ENCODE measurements at places on chromosomes 1 and 21.

GRCh38 chr1:219812086-219812485 lies 116.3 kb downstream of the SLC30A10 start:
- peak; percentile 58 for DNase-seq

DNA sequence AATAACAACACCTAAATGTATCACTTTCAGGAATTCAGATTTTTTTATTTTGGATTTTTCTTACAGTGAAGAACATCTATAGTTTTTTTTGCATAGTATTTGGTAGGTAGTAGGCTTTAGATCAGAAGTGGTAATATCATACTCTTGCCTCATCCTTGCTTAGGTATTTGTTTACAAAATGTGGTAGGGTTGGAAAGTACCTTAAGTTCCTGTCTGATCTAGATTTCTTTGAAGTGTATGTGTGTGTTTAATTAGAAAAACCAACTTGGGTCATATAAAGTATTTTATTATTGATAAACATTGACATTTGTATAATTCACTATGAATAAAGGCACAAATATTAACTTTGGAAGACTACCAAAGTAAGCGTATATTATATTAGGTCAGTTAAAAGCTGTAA lies 85.3 kb upstream of the GPR88 start:
- DNase-seq = no peak

DNA sequence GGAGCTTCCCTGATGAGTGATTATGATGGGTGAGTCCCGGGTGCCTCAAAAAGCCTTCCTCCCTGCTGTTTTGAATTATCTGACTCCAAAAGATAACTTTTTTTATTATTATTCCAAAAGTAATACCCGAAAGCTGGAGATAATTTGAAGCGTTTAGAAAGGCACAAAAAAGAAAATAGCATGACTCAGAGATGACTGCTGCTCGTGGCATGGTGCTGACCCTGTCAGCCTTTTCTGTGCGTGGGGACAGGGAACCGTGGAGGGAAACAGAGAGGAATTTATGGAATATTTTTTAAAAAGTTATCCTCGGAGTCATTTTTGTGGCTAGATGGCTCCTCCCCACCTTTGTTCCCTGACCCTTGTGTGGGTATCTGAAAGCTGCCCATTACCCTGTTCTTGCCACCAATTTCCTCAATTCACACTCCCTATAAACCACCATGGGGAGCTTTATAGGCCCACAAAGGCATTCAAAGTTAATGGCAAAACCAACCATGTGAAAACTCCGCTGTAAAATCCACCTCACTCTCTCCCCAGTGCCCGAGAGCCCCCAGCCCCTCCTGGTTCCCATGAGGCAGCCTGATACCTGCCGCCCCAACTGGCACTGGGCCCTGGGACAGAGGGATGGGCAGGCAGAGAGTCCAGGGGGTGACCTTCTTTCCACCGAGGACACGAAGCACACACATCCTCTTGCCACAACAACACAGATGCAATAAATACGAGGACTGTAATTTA lies 37.5 kb downstream of the IGSF21 start:
- no peak for DNase-seq

DNA sequence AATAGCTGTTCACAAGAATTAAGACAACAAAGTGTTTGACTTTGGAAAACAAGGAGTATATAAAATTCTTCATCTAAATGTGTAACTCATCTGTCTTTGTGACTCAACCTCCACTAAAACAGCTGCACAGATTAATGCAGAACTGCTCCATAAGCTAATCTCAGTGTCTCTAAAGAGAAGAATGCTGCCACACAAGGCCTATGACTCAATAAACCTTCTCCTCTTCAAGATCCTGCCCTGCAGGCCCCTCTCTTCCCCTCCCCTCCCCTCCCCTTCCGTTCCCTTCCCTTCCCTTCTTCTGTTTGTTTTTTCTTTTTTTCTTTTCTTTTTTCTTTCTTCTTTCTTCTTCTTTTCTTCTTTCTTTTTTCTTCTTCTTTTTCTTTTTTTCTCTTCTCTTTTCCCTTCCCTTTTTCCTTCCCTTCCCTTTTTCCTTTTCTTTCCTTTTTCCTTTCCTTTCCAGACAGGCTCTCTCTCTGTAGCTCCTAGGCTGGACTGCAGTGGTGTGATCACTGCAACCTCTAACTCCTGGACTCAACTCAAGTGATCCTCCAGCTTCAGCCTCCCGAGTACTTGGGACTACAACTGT lies 1052.8 kb downstream of the BRINP3 start:
- no peak for DNase-seq

- no peak for DNase-seq
These were observed 11.6 kb downstream of the SELP start for GRCh38 chr1:169618367-169618766.

- DNase-seq = peak; percentile 19
These were observed 1.6 kb upstream of the PFKL start for GRCh38 chr21:44298301-44298700.

DNA sequence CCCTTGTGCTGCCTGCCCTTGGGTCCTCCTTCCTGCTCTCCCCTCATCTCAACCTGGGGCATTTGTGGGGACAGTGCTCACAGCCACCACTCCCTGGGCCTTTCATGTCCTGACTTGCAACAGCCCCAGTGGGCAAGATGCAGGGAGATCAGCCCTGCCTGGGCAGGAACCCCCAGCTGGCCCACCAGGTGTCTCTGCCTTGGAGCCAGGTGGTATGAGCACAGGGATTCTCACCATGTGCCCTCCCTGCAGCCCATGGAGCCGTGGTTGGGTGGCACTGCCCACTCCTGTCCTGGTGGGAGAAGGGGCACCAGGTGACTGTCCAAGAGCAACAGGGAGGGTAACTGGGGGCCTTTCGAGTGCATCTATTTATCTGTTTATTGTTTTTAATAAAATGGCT lies 100.4 kb downstream of the AJAP1 start:
- DNase-seq = peak; percentile 79

DNA sequence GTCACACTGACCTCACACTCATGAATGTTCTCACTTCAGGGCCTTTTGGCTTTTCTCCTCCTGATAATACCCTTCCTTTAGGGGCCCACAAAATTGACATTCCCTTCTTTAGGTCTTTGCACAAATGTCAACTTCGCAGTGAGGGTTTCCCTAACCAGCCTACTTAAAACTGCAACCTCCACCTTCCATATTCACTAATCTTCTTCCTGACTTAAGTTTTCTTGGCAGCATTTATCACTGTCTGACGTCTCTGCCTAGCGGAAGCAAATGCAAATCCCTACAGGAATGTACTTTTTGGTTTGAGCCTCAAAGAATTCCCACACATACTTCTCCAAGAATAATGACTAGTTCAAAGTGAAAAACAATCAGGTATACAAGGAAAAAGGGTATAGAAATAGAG lies 32.8 kb downstream of the INTS7 start:
- no peak for DNase-seq

DNA sequence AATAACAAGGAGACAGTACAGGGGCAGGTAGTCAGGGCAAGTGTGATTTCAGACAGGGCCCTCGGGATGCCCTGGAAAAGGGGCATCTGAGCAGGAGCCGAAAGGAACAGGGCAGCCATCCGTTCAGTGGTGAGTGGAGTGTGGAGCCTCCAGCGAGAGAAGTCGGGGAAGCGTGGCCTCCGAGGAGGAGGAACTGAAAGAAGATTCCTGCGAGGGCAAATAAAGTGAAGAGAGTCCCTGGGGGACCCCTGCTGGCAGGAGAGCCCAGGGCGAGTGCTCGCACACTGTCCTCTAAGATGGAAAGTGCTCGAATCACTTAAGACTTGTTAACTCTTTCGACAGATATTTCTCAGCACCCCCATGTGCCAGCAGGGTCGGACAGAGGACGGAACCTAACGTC lies 3.5 kb upstream of the UTS2 start:
- DNase-seq = no peak

DNA sequence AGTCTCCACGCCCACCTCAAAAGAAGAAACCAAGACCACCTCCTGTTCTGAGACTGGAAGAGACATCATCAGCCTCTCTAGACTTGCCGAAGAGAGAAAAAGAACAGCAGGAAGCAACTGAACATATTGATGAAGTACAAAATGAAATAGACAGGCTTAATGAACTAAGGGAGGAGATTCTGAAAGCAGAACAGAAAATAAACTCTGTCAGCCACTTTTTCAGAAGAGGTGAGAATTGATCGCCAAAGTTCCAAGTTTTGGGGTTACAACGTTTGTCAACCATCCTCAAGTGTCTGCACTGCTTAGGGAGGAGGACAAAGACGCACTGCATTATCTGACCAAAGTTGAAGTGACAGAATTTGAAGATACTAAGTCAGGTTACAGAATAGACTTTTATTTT lies 45.6 kb downstream of the ABL2 start:
- DNase-seq = no peak

DNA sequence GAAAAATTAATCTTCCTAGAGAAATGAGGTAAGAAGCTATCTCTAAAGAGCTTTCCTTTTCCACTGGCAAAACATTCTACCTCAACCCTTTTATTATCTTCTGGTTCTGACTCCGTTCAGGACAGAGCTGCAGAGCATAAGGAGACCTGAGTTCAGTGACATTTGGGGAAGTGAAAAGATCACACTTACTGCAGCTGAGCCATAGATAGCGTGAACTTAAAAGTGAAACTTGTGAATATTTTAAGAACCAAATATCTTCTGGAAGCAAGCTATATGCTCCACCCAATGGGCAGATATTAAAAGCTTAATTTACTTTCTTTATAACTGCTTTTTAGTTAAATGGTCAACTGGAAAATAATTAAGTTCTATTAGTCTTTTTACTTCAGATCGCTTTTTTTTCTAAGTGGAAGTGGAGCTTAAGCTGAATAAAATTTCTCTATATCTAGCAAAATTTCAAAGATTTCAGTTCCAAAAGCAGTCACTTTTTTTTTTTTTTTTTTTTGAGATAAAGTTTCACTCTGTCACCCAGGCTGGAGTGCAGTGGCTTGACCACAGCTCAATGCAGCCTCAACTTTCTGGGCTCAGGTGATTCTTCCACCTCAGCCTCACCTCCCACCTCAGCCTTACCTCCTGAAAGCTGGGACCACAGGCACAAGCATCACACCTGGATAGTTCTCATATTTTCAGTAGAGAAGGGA lies 11.9 kb downstream of the PTPN22 start:
- DNase-seq = no peak

DNA sequence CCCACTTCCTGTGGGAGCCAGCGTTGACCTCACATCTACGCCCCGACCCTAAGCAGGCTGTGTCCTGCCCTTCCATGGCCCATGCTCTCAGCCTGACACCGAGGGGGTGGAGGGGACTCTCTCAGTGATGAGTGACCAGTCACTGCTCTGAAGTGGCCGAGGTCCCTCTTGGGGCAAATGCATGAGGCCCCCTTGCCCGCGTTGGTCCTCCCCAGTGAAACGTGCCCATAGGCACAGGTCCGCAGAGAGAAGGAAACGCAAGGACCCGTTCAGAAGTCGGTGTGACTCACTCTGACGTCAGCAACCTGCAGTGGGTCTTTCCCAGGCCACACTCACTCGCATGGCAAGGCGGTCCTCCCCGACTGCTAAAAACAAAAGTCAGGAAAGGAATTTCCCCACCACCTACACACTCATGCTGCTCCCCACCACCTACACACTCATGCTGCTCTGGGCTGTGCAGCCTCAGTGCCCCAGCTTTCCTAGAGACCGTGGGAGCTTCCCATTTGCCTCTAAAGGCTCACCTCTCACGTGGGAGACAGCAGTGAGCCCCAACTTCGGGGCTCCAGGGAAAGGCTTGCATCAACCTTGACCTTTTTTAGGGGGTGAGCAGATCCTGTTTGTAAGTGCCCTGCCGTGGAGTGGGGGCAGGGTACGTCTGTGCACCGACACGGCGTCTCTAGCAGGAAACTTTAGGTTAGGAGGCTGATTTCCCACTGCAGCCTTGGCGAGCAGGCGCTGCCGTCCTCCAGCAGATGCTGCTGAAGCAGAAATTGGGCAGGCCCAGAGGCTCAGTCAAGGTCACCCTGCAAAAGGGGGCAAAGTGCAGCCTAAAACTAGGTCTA lies 11.4 kb downstream of the UBASH3A start:
- DNase-seq = no peak

DNA sequence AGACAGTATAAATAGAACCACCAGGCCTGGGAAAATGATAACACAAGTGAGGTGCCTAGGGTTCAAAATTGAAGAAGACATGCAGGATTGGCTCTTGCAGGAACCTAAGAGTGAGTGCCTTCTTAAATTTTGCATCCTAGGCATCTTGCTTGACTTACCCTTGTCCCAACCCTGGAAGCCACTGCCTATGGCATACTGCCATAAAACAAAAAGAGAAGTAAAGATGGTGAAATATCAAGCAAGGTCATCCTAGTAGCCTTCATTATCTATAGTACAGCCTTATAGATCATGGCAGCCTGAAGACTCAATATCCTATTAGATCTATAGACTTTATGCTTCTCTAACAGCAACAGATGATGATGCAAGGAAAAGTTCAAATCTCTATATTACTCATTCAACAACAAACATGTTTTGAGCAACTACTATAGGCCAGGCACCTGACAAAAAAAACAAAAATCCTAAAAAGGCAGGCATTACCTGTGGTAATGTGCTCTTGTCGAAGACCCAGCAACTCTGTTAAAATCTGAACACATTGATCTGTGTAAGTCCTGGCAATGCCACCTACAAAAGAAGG lies 6.3 kb downstream of the AP4B1 start:
- no peak for DNase-seq

GRCh38 chr1:15184436-15185241 lies 31.1 kb downstream of the TMEM51 start:
- no peak for DNase-seq

DNA sequence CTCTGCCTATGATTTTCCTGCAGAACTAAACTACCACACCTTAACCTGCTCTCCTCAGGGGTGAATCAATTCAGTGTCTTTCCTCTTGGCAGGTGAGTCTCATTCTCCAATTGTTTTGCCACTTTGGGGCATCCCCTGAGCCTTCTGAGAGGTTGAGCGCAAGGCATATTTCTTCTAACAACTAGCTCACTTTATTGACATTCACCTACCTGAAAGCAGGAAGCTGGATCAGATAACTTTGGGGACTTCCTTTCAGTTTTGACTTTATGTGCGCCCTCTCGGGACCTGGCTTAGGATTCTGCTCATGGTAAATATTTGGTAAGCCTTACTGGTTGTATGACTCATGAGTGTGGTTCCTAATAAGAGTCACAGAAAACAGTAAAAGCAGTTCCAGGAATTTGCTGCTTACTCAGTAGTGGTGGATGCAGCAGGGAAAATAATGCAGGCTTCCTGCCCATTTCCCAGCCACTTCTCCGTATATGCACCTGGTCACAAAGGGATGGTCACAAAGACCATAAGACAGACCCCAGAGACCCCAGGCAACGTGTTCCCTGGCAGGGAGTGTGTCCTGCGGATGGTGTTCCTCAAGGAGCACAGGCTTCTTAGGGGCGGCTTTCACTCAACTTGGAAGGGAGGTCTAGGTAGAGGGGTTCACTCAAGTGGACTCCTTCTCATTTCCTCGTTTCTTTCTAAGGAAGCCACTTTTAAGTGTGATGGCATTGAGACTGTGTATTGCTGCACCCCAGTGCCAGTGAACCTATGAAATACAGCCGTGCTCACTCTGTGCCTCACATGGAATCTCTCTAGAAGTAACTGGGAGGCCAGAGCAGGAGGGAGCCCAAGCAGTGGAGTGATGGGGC lies 22.0 kb upstream of the BATF3 start:
- no peak for DNase-seq

- no peak for DNase-seq
These were observed 125.0 kb upstream of the HOOK1 start for GRCh38 chr1:59689730-59690129.

Data from NCI-H2171 treated with DMSO at 0.1 percent for 48 hours (cell line).